ENCODE measurements at places on chromosomes 7 and 10. TPM values are rescaled to one million over a fixed set of nuclear protein-coding genes. Genes with fewer than 3 reads are reported as not detected.

Gene LEP
- polyA plus RNA-seq = not detected

Gene GPC2
- polyA plus RNA-seq = 506 TPM

Gene VIPR2
- polyA plus RNA-seq = 0.51 TPM

Gene WDFY4
- polyA plus RNA-seq = not detected

Gene KIF11
- polyA plus RNA-seq = 0.32 TPM

Gene SVOPL
- polyA plus RNA-seq = 3.0 TPM

Gene VPS41
- 76.3 TPM for polyA plus RNA-seq

Gene HMX2
- not detected for polyA plus RNA-seq

Gene IL2RA
- not detected for polyA plus RNA-seq

Gene SLC16A12
- not detected for polyA plus RNA-seq

Gene ZRANB1
- polyA plus RNA-seq = 47.7 TPM

Gene FRMD4A
- 41.4 TPM for polyA plus RNA-seq

Gene HOXA2
- polyA plus RNA-seq = not detected

Gene BNIP3
- 95.9 TPM for polyA plus RNA-seq

Gene ZNF425
- polyA plus RNA-seq = 5.1 TPM

Gene UBE3C
- polyA plus RNA-seq = 46.3 TPM

Gene WNT8B
- 0.37 TPM for polyA plus RNA-seq

Gene SLC26A3
- polyA plus RNA-seq = not detected

Gene TSPAN15
- polyA plus RNA-seq = 1.2 TPM

Gene NEUROG3
- polyA plus RNA-seq = not detected

Gene NRBF2
- polyA plus RNA-seq = 32.7 TPM

Gene GLI3
- 0.48 TPM for polyA plus RNA-seq

Gene LRIT1
- not detected for polyA plus RNA-seq

Gene TLL2
- 0.11 TPM for polyA plus RNA-seq

Gene CACNA2D1
- polyA plus RNA-seq = 7.0 TPM

Gene GDI2
- polyA plus RNA-seq = 352 TPM

Gene TMEM270
- not detected for polyA plus RNA-seq

Gene ATG9B
- 1.2 TPM for polyA plus RNA-seq

Gene ANKRD61
- polyA plus RNA-seq = not detected

Gene HBP1
- 37.7 TPM for polyA plus RNA-seq

Gene SLIT1
- polyA plus RNA-seq = 13.5 TPM

Gene RSU1
- 22.2 TPM for polyA plus RNA-seq

Gene SDK1
- polyA plus RNA-seq = 4.2 TPM
